NCI-H748 treated with DMSO at 0.1 percent for 48 hours (cell line): ENCODE measurements at places on chromosomes 13 and 19.

GRCh38 chr19:38319421-38320258, at the start of gene KCNK6:
KCNK6 (plus strand) TSS chr19:38319845; CDS start chr19:38319951, 106 bp downstream.
- DNase-seq: peak; percentile 2

DNA sequence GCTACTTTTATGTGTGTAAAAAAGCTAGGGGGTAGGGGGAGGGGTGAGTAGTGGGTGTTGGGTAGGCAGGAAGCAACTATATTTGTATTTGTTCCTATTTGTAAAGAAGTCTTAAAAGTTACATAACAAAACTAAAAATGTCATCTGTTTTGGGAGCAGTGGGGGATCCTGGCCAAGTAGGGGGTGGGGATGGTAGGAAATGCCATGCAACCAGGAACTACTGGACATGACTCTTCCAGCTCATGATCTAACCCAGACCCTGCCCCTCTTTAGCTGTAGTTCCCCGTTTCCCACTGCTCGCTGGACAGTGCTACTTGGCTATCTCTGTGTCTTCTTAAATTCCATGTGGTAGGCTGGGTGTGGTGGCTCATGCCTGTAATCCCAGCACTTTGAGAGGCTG, 3.2 kb downstream of the GTF3A start:
- DNase-seq: no peak

DNA sequence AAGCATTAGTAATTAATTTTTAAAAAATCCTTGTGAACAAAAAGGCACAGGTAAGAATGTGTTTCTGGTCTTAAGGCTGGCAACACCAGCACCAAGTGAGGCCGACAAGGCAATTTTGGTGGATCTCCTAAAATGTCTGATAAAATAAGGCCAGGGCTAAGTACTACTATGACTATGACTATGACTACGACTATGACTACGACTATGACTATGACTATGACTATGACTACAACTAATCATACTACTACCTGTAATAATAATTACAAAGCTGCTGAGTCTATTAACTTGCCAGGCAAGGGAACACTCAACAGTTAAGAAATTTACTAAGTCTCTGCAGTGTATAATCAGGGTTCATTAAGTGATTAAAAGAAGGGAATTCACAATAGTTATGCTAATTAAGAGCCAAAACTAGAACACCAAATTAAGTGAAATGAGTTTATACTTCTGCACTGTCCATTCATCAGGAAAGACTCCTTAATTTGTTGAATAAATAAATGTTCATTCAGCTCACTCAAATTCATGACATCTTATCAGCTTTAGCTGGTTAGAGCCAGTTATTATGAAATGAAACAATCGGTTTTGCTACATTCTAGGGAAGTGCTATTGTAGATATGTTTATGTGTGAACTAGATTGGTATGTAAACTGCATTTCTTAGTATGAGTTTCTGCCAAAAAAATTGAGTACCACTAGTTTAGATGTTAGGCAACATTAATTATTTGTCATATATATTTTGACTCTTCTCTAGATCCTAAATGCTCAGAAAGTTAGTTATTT, 1626.2 kb upstream of the PCDH20 start:
- DNase-seq: no peak

DNA sequence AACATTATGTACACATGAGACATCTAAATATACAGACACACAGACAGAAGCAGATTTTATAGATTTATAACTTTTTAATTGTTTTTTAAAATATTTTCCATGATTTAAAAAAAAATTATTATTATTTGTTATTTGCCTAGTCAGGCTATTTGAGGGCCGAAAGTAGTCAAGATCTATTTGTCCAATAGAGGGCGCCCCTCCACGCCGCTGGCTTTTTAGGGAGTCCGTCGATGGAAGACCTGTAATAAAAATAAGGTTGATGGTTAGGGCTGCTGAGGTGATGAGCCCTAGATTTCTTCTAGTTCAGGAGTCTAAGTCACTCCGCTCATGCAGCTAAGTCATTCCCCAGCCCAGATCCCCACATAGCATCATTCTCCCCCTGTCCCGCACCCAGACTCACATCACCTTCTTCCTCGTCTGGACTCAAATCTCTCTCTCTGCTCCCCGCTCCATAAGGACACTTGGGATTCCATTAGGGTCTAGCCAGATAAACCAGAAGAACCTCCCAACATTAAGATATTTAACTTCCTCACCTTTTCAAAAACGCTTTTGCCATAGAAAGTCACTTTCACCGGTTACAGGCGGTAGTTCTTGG, 33.9 kb upstream of the CEACAM21 start:
- DNase-seq: peak; percentile 20

GRCh38 chr13:42007844-42008243, 40.6 kb upstream of the DGKH start:
- no peak for DNase-seq

GRCh38 chr13:35703061-35703460, 226.6 kb upstream of the MAB21L1 start:
- DNase-seq: no peak

DNA sequence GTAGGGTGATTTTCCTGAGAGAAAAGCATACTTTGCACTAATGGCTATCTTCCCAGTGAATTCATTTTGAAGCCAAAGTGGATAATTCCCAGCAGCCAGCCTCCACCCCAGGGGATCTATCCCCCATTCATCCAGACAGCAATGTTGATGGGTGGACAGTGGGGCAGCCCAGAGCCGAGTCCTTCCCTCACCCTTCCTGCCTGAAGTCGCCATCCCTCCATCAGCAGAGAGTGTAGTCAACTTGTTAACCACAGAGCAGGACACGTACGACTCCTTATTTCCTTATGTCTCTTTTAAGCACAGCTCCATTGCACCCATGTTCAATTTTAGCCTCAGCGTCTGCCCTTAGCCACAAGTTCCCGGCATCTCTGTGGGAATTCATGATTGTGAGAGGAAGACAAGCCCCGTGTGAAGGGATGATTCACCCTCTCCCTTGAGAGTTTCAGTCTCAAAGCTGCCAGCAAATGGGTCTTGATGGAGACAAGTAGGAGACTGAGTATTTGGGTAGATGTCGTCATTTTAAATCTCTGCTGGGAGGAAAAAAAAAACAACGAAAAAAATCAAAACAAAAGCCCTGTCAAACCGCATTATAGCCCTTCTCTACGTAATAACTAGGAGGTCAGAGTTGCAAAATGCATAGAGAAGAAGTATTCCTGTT, 58.3 kb upstream of the MEDAG start:
- no peak for DNase-seq

DNA sequence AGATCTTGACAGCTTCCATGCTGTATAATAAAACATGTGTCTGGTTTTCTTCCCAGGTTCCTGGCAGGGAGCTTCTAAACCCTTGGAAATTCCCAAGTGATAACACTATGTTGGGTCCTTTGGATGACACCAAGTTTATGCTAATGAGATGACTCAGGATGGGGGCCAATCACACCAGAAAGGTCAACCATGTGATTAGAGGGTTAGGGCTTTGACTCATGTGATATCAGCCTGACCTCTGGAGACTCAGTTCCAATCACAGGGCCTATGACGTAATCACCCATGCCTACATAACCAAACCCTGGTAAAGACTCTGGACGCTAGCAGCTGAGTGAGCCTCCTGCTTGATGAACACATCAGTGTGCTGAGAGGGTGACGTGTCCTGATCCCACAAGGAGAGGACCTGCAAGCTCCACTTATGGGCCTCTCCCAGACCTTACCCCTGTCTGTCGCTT, 203.6 kb downstream of the DCLK1 start:
- DNase-seq: no peak

GRCh38 chr13:31853643-31854326, 114.5 kb downstream of the RXFP2 start:
- no peak for DNase-seq

DNA sequence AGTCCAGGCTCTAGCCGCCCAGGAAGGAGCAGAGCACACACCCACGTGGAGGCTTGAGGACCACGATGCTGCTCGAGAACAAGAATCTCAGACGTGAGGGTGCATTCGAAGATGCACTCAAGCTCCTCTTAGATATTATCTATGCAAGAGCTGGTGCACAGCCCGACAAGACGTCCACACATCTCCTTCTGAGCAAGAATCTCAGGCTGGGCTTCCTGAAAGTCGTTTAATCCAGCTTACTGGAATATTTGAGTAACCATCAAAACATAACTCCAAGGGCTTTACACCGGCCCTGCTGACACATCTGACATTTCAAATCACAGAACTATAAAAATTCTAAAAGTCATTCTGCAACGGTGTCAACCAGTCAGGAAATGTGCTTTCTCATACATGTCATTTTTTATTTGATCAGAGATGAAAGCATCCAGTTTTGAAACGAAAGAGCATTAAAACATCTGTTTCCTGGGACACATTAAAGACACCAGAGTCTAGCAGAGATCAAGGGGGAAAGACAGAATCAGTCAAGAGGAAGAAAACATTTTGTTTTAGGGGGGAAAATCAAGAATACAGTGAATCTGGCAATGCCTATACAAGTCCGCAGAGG, 177.7 kb upstream of the IRS2 start:
- no peak for DNase-seq

- no peak for DNase-seq
Measured at GRCh38 chr13:112984501-112984900, 15.5 kb downstream of the MCF2L start.

- DNase-seq: no peak
Measured at GRCh38 chr13:94431987-94432386, 47.5 kb downstream of the DCT start.

GRCh38 chr13:59677966-59678814, 485.5 kb downstream of the DIAPH3 start:
- DNase-seq: peak; percentile 62

GRCh38 chr13:28406733-28407266, 88.1 kb downstream of the FLT1 start:
- no peak for DNase-seq

DNA sequence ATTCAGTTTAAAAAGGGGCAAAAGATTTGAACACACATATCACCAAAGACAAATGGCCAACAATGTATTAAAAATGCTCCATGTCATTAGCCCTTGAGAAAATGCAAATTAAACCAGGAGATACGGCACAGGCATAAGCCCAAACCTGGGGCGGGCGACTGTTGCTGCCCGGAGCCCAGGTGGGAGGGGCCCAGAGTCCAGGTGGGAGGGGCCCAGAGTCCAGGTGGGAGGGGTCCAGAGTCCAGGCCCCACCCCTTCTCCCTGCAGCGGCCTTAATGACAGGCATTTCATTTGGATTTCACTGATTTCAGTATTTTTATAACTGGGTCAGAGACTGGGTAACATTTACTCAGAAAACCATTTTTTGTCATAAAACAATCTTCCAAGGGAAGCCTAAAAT, 78.2 kb downstream of the RASA3 start:
- DNase-seq: no peak

- no peak for DNase-seq
Measured at GRCh38 chr19:10321874-10322835, 6.3 kb upstream of the FDX2 start.

DNA sequence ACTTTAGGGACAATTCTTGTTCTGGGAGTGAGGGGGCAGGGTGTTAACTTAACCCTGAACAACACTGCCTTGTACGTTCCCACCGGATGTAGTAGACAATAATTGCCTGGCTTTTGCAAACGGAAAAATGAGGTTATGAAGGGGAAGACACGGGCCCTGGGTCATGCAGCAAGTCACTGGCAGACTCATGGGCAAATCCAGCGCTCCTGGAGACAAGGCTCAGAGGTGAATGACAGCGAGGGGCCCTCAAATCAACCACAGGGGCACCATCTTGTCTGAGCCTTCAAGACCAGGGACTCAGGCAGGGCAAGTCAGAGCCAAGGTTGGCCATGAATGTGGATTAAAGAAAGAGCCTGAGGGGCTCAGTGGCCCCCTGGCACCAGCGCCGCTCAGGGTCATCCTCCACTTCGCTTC, 2.8 kb downstream of the RASA3 start:
- no peak for DNase-seq

DNA sequence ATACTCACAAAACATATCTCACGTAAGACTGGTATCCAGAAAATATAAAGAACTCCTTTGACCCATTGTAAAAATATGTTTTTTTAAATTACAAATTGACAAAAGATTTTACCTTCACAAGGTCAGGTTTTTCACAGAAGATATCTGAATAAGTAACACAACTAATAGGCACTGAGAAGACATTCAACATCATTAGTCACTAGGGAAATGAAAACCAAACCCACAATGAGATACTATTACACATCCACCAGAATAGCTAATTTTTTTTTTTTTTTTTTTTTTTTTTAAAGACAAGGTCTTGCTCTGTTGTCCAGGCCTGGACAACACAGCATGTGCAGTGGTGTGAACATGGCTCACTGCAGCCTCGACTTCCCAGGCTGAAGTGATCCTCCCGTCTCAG, 157.5 kb downstream of the MIPEP start:
- no peak for DNase-seq

DNA sequence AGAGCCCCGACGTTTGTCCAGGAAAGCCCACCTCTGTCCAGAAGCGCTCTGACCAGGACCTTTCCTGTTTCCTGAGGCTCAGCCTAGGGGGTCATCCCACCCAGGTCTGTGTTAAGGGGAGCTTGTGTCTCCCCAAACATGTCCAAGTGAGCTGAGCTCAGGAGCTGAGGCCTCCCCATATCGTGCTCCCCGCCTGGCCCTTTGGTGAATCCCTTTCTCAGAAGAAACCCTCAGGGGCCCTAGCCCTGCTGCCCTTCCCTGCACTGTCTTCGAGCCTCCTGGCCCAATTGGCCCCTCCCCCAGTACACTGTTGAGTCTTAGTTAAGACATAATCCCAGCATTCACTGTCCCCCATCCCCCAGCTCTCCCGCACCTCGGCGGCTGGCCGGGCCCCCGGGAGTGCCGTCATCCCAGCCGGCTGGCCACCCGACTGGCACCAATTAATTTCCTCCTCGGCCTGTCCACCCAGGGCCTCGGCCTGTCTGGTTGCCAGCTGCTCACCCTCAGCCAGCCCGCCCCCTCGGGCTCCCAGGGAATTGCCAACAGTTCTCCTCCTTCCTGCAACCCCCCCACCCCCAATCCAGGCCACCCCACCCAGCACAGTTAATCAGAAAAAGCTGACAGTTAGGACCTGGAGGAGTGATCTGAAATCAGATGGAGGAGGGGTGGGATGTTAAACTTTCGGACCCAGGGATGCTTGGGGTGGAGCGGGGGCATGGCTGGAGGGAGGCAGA, 13.6 kb downstream of the IER2 start:
- no peak for DNase-seq

DNA sequence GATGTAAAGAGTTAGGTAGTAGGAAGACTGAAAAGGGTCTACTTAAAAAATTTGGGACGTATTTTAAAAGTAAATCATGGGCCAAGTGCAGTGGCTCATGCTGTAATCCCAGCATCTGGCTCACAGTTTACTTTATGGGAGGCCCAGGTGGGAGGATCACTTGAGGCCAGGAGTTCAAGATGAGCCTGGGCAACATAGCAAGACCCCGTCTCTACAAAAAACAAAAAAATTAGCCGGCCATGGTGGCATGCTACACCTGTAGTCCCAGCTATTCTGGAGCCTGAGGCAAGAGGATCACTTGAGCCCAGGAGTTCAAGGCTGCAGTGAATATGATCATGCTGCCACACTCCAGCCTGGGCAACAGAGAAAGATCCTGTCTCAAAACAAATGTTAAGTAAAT, 23.0 kb downstream of the UTP14C start:
- DNase-seq: no peak
